ENCODE measurements at places on chromosomes 16 and 17.

GRCh38 chr17:12603566-12603965 is 62.1 kb upstream of the MYOCD start:
- DNase-seq, result no peak

- DNase-seq, result no peak
Observed at GRCh38 chr16:31179219-31179746, 656 bp upstream of the FUS start.

DNA sequence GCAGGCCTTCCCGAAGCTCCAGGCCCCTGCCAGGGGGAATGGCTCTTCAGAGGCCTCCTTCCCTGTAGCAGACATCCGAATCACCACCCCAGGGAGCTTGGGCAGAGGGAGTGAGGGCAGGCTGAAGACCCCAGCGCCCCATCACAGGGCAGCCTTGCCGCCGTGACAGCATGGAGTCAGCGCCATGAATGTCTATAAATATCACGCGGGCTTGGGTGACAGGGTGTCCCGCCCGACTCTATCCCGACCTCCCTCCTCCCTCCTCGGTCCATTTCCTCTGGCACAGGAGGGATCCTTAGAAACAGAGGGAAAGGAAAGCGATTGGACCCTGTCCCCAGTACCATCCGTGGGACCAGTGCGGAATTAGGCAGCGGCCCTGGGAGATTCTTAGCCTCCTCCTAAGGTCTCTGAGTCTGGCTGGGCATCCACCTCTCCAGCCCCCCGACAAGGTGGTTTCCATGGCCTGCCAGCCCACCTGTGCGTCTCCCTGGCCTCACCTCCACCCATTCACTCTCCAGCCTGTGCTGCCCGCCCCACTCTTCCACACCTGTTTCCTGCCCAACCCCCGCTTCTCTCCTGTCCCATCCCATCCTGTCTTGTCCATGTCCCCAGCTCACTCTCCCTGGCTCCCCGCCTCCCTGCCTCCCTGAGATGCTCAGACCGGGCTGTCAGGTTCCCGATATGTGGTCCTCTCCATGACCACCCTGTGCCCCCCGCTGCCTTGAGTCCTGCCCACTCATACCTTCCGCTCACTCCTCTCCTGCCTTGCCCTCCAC is 5.1 kb downstream of the ATP2A1 start:
- DNase-seq, result no peak

DNA sequence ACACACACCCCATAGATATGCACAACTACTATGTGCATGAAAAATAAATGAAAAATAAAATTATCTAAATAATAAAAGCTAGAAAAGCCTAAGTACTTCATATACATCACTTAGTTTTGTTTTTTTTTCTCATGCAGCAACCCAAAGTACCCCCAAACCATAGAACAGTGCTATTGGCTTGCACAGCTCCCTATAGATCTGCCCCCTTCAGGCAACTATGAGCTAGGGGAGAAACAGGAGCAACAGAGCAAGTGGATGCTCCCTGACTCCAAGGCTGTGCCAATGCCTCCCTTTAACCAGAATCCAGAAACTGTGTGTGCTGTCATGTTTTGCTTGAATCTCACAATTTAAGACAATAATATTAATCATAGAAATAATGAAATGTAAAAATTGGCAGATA is 605.5 kb downstream of the TOX3 start:
- no peak for DNase-seq

- DNase-seq, result no peak
Observed at GRCh38 chr16:18936727-18937340, 10.6 kb upstream of the SMG1 start.

DNA sequence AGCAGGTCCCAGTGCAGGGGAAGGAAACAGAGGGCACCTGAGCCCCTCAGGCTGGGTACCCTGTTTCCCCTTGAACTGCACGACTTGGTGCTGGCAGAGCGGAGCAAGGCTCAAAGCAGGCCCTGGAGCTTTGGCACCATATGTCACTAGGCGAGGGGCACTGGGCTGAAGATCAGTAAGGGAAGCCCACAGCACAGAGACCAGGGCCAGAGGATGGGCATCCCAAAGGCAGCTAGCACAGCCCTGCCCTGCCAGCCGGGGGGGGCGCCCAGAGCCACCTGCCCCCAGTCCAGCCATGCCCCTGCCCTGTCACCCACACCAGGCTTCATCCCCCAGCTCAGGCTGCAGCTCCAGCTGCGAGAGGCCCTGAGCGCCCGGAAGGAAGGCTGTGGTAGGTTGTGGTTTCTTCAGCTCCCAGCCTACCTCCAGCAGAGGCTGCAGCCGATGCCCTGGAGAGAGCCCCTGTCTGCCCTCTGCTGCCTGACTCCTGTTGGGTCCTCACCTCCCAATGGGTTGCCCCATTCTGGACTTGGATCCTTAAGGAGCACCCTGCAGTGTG is 10.9 kb downstream of the NHERF1 start:
- DNase-seq, result no peak

All from NCI-H2081 (cell line).